NCI-H524 (cell line): ENCODE measurements at places on chromosomes 2 and 18.

GRCh38 chr2:222413295-222413911 lies 10.9 kb upstream of the SGPP2 start:
- DNase-seq, result no peak

DNA sequence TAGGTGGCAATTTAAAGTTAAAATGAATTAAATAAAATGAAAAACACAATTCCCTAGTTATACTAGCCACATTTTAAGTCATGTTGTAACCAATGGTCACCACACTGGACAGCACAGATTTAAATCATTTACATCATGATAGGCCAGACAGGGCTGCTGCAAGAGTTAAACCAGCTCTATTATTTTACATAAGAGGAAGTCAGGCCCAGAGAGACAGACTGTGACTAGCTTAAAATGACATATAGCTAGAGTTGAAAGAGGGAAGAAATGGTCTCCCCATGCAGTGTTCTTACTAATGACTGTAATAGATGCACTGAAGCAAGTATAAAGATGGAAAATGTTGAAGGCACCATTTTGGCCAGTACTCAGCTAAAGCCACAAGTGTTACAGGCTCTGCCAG lies 69.6 kb downstream of the SLC66A3 start:
- DNase-seq, result no peak

DNA sequence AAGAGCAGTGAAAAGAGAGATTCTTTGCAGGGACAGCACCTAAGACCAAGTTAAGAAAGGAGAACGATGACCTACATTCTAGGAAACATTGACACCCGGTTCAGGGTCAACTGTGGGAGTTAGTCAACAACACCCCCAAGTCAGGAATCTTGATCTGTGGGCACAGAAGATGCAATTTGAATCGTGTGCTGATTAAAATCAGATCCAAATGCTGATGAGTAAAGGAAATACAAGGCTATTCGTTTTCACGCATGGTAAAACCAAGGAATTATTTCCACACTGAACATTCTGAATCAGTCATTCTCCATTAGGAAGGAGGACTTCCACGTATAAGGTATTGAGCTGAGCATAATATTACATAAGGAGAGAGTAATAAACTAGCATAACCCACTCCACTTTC lies 124.2 kb downstream of the COPS8 start:
- no peak for DNase-seq

DNA sequence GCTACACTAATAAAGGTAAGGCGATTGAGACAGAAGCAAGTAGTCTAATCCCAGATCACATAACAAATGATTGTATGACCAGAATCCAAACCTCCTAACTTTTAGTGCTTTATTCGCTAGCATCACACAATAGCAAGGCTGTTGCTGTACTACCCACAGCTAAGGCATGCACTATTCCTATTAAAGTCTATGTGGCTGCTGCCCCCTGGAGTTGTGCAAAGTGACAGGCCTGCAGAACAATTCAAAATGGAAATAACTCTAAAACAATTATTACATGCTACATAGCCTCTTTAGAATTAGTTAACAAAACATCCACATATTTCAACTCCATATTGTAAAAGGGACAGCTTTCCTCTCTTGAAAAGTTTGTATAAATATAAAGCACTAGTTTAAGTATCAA lies 6.0 kb downstream of the ERBB4 start:
- DNase-seq, result no peak

GRCh38 chr18:56986829-56987228 lies 160.1 kb upstream of the BOD1L2 start:
- DNase-seq, result no peak

- DNase-seq, result peak; percentile 14
These were observed 62.3 kb upstream of the CCDC195 start for GRCh38 chr2:224778474-224778877.

- peak; percentile 57 for DNase-seq
These were observed 786 bp upstream of the TMEM200C start for GRCh38 chr18:5895876-5896740.

DNA sequence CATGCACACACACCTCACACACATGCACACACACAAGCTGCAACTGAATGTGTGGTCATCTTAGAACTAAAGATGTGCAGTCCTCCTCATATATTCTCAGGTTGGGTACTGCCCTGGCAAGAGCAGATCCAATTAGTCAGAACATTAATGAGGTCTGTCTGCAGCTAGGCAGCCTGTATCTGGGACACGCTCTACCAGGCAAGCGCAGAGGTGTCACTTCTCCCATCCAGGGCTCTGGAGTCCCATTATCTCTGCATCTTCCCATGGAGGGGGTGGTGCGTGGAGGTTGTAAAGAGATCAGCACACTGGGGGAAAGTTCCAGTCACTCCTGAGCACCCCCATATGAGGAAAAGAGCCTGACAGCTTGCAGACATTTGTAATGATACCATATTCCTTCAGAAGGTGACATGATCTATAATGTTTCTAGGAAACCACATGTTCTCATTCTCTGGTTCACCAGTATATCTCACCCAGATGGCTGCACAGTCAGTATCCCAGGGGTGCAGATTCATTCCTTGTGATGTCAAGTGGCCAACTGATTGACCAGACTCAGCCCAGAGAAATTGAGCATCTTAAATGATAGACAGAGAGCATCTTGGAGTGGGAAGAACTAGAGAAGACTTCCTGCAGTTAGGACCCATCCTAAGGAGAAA lies 95.4 kb downstream of the RTN4 start:
- DNase-seq, result no peak

DNA sequence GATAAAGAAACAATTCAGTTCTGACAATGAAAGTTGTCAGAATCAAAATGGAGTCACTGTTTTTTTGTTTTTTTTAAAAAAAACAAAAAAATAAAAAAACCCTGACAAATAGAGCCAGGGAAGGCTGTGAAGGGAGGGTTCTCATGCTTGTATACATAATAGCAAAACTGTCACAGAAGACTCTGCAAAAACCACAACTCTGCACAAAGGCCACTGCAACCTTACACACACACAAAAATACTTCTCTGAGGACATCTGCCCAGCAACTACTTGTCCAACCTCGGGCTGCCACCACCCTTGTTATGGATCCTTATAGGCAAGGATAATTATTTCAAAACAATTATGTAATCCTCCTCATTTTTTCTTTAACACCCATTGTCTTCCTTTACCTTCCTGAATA lies 41.9 kb upstream of the C2orf66 start:
- DNase-seq, result no peak

DNA sequence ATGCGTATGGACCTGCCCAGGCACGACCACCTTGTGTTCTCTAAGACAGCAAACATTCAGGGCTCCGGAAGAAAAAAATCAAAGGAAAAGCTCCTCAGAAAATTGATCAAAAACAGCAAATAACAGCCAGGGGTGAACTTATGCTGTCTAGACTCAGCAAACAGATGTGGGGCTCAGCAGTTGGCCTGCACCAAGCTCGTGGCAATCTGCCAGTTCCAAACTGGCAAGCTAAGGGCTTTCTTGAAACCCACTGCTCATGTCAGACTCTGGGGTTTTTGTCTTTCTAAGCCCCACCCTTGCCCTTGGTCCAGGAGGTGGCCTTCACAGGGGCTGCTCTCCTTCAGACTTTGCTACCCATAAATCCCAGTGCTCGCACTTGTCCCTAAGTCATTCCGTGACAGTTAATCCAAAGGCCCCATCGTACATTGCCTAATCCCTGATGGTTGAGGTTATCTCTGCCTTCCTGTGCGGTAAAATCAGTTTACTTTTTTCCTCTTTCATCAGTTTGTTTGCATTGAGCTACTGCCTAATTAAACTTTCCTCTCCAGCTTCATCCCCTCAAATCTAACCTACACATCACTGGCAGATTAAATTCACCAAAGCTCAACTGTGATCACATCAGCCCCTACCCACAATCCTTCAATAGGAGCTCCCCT lies 408.0 kb downstream of the LRATD1 start:
- DNase-seq, result peak; percentile 88

- DNase-seq, result no peak
These were observed 751 bp upstream of the DNAJC10 start for GRCh38 chr2:182715121-182715891.

GRCh38 chr2:235097196-235097595 lies 145.4 kb downstream of the SH3BP4 start:
- DNase-seq, result no peak

- no peak for DNase-seq
These were observed 4.0 kb downstream of the NEU4 start for GRCh38 chr2:241812730-241813643.

GRCh38 chr2:27219091-27219490 lies 1.9 kb downstream of the CAD start:
- DNase-seq, result no peak

GRCh38 chr2:125168442-125168841 lies 1143.4 kb downstream of the CNTNAP5 start:
- DNase-seq, result no peak

GRCh38 chr2:128198656-128199055 lies 107.7 kb downstream of the UGGT1 start:
- DNase-seq, result peak; percentile 20

GRCh38 chr2:157229572-157229971 lies 27.9 kb upstream of the GALNT5 start:
- no peak for DNase-seq

DNA sequence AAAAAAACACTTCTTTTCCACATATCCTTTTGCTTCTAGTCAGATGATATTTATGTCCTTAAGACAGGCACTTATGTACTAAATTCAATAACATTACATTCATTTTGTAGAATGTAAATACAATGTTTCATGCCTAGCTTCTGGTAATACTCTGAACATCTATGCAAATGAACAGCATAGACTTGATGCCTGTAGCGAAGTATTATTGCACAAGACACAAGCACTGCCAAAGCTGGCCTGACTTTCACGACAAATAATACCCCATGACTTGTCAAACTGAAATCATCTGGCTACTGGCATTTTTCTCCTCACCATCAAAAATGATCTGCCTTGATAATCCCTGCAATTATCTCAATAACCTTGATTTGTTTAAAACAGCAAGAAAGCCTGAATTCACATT lies 101.3 kb downstream of the L3MBTL4 start:
- DNase-seq, result no peak

GRCh38 chr2:218402911-218403411 lies 3.3 kb downstream of the CTDSP1 start:
- no peak for DNase-seq

GRCh38 chr18:74520096-74520833 lies 14.0 kb upstream of the CNDP1 start:
- no peak for DNase-seq

GRCh38 chr2:50556934-50557575 lies 474.9 kb downstream of the NRXN1 start:
- DNase-seq, result no peak

DNA sequence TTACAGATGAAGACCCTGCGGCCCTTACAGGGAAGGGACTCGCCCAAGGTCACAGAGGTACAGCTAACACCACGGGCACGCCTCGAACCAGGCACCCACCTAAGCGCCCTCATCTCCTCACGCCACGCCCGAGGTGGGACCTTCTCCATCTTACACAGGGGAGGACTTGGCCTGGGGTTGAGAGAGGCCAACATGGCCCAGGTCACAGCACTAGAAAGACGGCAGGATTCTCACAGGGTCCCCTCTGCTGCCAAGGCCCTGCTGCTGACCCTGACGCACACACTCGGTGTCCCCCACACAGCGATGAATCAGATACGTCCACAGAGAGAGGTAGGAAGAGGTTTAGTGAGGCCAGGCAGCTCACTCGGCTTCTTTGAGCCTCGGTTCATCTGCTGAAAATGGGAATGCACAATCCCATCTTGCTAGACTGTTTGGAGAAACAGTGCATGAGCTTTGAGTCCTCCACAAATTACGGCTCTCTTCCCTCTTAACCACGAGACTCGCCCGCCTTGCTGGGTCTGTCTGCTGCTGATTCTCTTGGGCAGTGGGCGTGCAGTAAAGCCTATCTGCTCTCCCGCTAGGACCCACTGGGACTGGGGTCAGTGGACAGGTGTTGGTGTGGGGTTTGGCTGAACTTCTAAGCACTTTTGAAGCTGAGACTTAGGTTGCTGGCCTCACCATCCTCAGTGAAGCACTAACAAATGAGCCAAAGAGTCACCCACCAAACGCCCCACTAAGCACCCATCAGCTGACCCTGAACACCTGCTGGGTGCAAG lies 79.2 kb downstream of the SMAD7 start:
- no peak for DNase-seq

GRCh38 chr2:197310271-197310985 lies at the start of gene ANKRD44:
ANKRD44 (minus strand) TSS chr2:197310780; CDS start chr2:197310604, 176 bp downstream.
- DNase-seq, result peak; percentile 44

DNA sequence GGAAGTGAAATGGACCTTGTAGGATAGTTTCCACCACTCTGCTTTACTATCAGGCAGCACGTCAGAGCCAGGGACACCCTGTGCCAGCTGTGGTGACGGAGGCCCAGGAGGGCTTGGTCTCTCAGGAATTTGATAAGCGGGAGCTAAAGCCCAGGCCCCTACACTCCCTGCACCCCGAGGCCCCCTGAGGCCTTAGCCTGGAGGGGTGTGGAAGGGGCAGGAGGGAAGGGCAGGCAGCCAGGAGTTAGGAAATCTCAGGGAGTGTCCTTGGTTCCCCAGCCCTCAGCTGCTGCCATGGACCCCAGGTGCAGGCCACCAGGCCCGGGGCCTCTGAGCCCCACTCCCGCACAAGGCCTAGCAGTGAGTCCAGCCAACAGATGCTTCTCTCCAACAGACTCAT lies 38.2 kb downstream of the PDIA6 start:
- no peak for DNase-seq

DNA sequence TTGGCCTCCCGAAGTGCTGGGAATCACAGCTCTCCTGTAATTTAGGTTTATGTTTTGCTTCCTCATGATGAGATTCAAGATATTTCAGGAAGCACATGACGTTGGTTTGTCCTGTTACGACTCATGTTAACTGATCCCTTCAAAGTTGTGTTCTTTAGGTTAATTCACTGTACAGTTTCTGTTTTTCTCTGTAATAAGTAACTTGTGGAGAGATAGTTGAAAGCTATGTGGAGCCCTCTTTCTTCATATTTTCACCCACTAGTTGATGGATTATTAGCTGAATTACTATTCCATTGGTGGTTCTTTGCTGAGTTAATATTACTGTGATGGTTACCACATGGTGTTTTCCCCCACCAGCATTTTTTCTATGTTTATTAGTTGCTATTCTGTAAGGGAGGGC lies 18.3 kb upstream of the CHCHD5 start:
- DNase-seq, result no peak

DNA sequence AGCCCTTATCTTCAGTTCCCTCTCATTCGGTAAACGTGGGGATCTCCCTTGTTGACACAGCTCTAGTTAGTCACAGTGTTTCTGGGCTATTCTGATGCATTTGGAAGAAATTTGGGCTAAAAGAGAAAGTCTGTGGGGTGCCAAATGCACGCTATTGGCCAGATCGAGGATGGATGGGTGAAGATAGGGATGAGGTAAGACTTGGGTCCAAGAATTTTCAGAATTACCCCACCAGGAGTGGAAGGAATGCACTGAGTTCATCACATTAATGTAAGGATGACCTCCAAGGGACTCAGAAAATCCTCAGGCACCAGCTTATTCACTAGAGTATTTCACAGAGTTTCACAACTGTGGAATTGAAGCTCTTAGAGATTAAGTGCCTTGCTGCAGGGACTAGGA lies 49.3 kb downstream of the NRP2 start:
- DNase-seq, result no peak

DNA sequence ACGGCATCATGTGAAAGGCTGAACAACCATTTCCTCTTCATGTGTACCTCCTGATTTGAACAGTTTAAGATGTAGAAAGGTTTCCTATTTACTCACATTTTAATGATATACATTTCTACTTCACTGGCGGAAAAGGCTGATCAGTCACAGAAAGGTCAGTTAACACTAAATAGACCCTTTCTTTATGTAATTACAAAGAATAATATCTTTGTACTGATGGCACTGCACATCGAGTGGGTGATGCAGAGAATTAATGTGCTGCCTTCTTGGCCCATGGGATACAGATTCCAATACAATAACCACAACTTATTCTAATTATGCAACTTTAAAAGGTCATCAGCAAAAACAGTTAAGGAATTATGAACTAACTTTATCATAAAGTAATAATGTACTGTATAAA lies 328.5 kb upstream of the KLHL14 start:
- DNase-seq, result no peak
